ENCODE measurements at places on chromosomes 11 and 22.

- no peak for DNase-seq
Measured at GRCh38 chr11:8839957-8840945, 70.7 kb upstream of the AKIP1 start.

GRCh38 chr11:123461164-123461563 is 31.1 kb downstream of the GRAMD1B start:
- DNase-seq, result no peak

GRCh38 chr11:77381729-77382665 is 80.5 kb upstream of the GDPD4 start:
- no peak for DNase-seq

- no peak for DNase-seq
Measured at GRCh38 chr11:134055029-134055428, 13.8 kb upstream of the JAM3 start.

GRCh38 chr11:1906611-1907423 is 12.7 kb upstream of the TNNT3 start:
- DNase-seq, result no peak

DNA sequence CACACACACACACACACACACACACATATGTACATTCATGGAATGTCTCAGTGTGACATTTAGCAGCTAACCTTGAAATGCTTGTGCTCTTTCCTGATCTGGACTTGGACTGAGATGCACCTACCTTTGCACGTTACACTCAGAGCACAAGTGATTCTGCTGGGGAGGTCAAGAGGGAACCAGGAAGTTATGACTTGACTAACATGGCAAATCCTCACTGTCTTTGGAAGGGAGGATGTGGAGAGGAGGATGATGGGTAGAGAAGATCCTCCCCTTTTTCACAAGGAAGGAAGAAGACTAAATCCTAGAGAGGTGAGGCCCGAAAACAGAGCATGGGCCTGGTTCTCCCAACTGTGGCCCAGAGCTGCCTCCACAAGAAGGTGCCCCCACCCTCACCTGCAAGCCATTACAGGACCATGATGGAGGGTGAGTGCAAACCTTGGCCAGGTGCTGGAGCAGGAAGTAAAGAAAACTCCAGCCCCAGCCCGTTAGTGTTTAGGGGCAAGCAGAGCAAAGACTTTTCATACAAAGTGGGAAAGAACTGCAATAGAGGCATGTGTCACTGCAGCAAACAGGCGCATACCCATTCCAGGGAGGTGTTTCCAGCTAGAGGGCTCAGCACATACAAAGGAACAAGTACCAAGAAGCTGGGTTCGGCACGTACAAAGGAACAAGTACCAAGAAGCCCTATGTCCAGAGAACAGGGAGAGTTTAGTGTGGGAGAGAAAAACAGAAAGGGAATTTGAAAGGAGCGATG is 26.4 kb downstream of the SCN4B start:
- DNase-seq, result no peak

DNA sequence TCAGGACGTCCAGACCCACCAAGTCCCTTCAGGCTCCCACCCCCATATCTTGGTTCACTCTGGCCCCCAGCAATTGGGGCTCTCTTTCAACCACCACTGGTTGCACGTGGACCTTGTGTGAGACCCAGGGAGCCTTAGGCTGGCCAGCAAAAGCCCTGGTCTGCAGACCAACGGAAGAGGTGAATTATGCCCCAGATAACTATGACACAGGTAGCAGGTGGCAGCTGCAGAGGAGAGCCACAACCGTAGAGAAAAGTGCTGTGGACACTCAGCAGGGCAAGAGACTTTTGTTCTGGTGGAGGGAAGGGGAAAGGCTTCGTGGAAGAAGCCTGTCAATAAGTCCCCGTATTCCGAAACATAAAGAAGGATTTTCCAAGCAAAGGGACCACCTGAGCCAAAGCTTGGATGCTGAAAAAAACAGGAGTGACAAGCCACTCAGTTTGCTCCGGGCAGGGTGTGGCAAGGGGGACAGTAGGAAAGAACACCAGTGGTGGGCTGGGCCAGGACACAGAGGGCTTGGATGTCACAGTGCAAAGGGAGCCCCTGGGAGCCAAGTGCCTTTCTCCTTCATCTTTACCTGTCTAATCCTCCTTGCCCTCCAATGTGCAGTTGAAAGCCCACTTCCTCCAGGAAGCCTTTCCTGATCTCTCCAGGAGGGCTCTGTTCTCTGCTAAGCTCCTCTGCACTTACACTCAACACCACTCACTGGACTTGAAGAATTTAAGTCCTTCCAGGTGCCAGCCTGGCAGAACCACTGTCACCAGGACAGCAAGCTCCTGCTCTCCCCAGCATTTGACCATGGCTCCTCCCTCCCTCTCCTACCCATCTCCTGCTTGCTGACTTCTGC is 264.7 kb downstream of the BUD13 start:
- no peak for DNase-seq

GRCh38 chr11:69192301-69192721 is 36.6 kb downstream of the SMIM38 start:
- DNase-seq, result no peak

DNA sequence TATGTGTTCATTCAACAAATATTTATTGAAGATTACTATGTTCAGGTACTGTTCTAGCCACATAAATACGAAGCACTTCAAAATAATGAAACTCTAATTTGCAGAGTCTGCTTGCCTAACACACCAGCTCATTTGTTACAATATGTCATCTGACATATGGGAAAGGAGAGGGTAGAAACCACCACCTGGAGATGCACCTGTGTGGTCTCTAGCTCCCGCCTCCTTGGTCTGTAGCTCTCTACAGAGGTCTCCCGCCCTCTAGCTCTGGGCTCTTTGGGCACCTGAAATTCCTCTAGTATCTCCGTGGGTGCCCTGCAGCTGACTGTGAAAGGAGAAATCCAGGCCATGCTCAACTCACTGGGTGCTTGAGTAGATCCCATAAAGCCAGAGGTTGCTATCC is 51.4 kb upstream of the DBX1 start:
- DNase-seq, result no peak

GRCh38 chr22:38841211-38841610 is 2.6 kb downstream of the NPTXR start:
- DNase-seq, result no peak

GRCh38 chr11:82942376-82942775 is 40.8 kb downstream of the DDIAS start:
- no peak for DNase-seq

- no peak for DNase-seq
Measured at GRCh38 chr22:29141078-29141688, 64.5 kb upstream of the EMID1 start.

- no peak for DNase-seq
Measured at GRCh38 chr11:58127350-58127749, 2.0 kb upstream of the OR9I1 start.

DNA sequence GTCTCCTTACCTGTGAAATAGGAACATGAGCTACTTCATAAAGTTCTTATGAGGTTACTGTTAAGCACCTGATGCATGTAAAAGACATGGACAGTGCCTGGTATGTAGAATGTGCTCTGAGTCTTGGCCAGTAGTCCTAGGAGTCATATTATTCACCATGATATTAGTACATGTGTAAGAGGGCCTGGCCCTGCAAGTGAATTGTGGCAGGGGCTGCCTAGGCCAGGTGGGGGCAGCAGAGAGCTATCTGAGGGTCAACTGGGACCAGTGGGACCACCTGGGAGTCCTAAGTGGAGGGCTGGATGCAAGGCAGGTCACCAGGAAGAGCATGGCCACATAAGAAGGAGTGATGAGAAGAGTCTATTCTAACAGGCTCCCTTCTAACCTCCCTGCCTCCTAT is 529.5 kb downstream of the SOX6 start:
- DNase-seq, result no peak

DNA sequence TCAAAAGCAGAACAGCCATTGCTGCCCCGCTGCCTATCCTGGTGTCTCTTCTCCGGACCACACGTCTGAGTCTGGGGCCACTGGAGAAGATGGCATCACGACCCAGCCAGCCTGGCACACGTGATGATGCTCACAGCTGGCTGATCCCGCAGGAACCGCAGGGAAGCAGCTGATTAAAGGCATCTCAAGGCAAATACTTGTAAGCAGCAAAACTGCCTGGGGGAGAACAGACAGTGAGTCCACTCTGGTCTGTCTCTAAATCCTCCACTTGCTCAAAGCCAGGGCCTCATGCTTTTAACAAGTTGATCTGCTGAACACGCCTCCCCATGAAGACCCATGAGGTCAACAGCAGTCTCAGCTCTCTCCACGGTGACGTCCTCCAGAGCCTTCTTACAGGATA is 108.6 kb downstream of the BRD1 start:
- DNase-seq, result no peak

- no peak for DNase-seq
Measured at GRCh38 chr11:116263019-116263418, 509.8 kb downstream of the BUD13 start.

GRCh38 chr22:48805516-48805915 is 1022.2 kb downstream of the BRD1 start:
- no peak for DNase-seq

GRCh38 chr22:26650722-26651421 is 6.5 kb upstream of the MIAT start:
- no peak for DNase-seq

- no peak for DNase-seq
Measured at GRCh38 chr11:64477675-64478074, 113.3 kb upstream of the SLC22A12 start.

DNA sequence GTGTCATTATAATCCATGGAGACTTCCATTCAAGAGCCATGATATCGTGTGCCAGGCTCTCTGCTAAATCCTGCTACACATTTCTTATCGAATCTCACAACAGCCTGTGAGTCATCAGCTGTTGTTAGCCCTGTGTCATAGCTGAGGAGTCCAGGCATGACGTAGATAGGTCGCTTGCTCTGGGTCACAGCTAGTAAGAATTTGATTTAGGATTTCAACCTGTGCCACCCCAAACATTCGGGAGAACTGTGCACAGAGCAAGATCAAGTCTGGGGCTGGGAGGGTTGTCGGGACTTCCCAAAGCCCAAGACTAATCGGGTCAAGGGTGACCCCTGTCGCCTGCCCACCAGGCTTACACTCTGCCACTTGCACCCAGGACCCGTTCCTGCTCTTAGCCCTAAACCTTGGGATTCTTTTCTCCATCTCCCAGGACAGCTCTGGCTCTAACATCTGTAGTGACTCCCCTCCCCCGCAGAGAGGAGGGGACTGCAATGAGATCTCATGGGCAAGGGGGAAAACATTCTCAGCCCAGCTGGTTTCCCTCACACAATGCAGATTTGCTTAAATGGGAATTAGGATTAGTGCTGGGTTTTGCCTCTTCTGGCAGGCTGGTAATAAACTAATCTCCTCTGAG is 34.3 kb downstream of the TSPAN18 start:
- DNase-seq, result no peak

DNA sequence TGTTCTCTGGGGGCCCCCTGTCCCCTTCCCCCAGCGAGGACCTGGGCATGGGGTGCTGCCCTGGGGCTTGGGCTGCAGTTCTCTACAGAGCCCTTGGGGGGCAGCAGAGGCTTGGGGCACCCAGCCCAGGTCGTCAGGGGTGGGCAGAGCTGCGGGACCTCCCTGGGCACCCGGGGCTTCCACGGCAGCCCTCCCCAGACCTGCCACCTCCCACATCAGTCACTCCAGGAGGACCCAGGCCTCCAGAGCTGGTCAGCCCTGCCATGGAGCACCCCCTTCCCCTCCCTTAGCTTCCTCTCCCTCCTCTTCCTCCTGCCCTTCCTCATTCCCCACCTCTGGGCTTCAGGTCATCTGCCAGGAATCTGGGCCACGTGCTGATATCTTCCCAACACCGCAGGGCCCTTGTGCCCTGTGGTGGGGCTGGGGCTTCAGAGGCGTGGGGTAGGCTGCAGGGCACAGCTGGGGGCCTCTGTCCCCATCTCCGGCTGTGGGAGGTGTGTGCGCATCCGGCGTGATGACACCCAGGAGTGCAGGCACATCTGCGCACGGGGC is 5.8 kb downstream of the TSPAN4 start:
- no peak for DNase-seq

GRCh38 chr11:128269466-128269865 is 317.9 kb downstream of the ETS1 start:
- DNase-seq, result no peak

DNA sequence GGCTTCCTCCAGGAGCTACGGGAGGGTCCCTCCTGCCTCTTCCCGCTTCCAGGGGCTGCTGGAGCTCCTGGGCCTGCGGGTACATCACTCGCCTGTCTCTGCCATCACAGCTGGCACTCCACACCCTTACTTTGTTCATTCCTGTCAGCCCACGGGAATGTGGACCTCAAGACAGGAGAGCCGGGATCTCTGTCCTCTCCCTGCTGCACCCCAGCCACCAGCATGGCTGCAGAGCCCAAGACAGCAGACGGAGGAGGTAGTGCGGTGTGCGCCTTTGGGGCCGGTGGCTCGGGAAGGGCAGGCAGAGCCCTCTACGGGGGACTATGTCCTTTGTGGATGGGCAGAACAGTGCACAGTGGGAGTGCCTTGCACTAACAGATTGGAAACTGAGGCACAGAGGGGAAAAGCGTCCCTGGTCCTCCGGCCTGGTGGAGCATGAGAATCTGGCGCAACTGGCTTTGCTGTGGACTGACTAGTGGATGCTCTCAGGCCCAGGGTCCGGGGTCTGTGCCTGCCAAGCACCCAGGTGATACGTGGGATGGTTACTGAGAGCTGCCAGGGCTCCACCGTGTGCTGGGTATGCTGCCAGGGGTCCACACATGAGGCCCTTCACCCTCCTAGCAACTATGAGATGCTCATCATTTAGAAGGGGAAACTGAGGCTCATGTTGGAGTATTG is 47.3 kb downstream of the IGF2 start:
- no peak for DNase-seq

- no peak for DNase-seq
Measured at GRCh38 chr11:858762-859339, 16.2 kb downstream of the TSPAN4 start.

DNA sequence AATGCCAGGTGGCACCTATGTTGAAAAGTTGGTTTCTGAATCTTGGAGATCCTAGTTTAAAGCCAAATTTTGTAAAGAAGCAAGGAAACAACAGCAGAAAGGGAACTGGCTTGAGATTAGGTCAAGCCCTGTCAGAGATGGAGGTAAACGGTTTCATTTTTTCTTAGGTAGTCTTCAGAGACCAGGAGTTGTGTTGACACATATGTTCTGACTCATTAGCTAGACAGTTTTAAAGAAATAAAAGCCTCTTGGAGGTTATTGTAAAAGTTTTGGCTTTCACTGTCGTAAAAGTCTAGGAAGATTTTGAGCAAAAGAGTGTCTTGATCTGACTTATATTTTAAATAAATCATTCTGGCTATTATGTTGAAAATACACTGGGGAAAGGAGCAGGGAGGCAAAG is 151.5 kb upstream of the CTSC start:
- DNase-seq, result no peak

- no peak for DNase-seq
Measured at GRCh38 chr11:11882539-11882938, 40.8 kb downstream of the USP47 start.

Measured in cortex of kidney (tissue), 1 donor.